ENCODE measurements at places on chromosomes 1 and 21.

DNA sequence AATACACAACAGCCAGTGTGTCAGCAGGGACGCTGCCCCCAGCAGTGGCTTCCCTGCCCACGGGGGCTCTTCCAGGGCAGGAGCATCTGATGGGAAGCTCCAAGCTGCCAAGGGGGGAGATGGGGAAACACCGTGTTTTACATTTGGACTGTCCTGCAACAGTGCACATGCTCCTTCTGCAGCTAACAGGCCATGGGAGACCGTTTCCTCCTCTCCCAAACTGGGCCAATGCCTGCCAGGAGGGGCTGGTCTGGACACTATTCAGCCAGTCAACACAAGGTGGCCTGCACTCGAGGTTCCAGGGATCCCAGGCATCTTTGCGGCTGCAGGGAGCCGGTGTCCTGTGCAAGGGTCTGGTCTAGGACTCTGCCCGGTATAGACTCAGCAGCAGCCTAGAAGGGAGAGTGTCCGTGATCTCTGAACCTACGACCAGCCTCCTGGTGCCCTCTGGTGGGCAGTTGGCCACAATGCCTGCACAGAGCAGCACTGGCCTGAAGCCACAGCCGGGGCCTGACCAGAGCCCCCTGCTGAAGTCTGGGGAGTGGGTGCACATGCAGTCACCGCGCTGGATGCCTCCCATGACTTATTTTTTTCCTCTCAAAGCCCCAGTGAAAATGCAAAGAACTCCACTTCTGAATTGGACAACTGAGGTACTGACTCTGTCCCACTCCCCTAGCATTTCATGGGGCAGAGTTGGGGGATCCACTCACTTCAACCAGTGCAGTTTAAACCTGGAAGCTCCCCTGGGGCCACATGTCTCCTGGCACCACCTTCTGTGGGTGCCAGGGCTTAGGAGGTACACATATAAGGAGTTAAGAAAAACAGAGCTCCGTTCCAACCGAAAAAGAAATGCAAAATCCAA is 33.3 kb downstream of the RCC2 start:
- peak; percentile 58 for DNase-seq

DNA sequence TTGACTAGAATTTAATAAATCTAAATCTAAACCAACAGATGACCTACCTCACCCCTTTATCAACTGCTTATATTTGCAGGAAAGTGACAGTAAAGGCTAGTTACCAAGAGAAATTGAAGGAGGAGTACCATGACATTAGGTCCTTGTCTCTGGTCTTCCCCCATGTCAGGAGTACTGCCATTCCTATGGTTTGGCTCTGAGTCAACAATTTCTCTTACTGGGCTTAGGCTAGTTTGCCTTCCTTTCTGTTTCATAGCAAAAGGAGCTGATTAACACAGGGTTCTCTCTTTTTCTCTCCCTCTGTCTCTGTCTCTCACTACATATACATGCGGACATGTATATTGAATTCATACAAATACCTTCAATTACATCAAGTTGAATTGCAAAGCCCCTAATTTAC is 579.9 kb downstream of the DPYD start:
- DNase-seq = no peak

DNA sequence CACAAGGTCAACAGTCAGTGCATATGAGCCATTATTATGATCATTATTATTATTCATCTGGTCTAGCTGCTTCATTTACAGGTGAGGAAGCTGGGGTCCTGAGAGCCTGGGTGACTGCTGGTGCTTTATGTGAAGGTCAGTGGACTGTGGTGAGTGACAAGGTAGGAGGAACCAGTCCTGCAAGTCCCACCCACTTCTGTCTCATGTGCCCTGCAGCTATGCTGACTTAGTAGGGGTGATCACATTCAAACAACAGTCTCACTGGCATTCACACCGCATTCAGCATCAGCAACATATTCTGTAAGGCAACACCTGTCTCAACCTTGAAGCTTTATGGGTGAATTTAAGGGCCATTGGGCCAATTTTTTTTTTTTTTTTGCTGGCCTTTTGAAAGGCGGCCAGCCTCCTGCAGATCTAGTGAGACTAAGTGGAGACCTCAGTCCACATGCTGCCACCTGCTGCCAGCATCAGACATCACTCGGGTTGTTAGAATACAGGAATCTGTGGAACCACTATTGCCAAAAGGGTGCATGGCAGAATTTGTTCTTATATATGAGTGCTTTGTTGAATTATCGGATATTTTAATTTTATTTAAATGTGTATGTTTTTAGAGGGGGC is 59.9 kb upstream of the CACNA1E start:
- peak; percentile 45 for DNase-seq

DNA sequence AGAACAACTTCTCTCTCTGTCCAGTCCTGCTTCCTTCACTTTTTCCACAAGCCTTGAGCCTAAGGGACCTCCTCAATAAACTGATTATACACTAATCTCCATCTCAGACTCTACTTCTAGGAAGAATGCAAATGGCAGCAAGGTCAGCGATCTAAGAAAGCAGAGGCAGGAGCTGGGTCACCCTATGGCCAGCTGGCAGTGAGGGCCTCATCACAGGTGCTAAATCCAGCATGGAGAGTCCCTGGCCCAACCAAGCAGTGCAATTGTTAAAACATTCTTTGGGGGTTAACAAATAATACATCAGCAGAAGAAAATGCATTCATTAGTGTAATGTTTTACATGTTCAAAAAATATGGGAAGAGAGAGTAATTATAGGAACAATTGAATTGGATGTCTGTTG is 416.0 kb downstream of the SIPA1L2 start:
- no peak for DNase-seq

DNA sequence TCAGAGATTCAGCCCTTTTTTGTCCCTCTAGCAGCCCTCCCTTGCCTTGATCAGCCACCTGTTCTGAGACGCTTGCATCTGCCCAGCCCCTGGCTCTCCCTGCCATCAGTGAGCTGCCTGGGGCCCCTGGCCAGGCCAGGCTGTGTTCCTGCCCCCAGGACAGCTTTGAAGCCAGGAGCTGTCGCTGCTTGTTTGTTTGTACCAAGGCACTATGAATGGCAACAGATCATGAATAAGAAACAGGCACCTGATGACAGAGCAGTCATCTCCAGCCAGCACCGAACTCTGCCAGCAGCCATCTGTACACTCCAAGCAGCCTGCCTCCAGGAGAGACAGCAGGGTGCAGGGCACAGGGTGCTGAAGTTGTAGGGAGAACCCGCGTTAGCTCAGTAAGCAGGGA is 8.1 kb upstream of the VWA5B1 start:
- no peak for DNase-seq

DNA sequence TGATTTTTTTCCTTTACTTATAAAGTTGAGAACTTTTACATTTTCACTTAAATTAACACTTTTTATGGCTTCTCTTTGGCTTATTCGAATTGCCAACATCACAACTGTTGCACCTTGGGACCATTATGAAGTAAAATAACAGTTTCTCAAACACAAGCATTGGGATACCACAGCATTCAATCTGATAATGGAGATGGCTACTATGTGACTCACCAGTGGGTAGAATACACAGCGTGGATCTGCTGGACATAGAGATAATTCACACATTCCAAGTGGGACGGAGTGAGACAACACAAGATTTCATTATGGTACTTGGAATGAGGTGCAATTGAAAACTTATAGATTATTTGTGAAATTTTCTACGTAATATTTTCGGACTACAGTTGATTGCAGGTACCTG is 68.0 kb downstream of the ADAMTS1 start:
- DNase-seq = no peak

- DNase-seq = no peak
These were observed 164.9 kb upstream of the RAB4A start for GRCh38 chr1:229105822-229106525.

GRCh38 chr1:231020816-231021215 is 19.2 kb downstream of the FAM89A start:
- no peak for DNase-seq

Data from activated T-cell treated with anti-CD3 and anti-CD28 coated beads, Interleukin-2, amount 50 U/mL, for 24 hours (primary cell).